ENCODE measurements at places on chromosomes 1 and 21.
A peak's percentile ranks its signal among the peaks of the same experiment; 100 is the strongest.

- no peak for DNase-seq
Observed at GRCh38 chr1:11431941-11432507, 46.9 kb upstream of the DISP3 start.

DNA sequence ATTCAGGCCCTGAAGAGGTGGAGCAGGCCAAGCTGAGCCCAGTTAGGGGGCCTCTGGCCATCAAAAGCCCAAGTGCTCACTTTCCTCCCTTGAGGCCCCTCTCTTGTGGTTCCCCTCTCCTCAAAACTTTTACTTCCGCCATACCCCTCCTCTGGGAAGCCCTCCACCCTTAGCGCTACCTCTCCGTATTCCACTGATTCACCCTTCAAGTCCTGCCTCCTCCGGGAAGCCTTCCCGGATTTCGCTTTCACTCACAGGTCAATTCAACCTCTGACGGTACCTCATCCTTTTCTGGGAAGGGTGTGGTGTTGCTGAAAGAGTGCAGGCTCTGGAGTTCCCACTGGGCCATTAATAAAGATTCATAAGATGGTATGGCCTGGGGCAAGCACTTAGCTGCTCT lies 19.1 kb downstream of the SPOCD1 start:
- DNase-seq: no peak

DNA sequence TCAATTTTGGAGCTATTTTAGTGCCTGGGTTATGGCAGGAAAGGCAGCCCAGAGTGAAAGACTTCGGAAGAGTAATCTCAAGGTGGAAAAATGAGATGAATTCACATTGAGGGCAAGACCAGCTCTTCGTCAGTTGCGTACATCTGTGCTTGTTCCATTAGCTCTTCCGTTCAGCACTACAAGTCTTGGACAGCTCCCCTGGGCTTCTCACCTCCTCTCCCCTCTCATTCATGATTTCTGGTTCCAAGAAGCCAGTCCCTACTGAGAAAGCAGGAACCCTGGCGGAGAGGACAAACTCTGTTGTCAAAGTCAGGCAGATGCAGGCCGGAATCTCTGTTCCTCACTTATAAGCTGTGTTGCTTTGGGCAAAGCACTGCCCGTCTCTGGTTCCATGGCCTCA lies 76.5 kb downstream of the ACTL8 start:
- no peak for DNase-seq

DNA sequence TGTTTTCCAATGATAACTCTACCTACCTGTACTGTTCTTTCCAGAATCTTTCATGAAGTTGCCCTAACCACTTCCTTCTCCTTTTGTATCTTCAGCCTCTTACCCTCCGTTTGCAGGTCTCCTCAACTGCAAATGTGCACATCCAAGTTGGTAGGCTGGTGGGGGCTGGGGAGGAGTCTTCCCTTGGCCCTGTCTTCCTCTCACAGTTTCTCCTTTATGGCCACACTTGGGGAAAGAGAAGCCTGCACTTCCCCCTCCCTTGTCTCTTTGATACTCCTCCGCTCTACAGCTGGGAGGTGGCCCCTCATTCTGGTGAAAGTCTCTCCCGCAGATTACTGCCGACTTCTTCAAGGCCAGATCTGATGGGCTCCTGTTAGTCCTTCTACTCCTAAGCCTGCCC lies 26.9 kb upstream of the GPR88 start:
- DNase-seq: no peak

DNA sequence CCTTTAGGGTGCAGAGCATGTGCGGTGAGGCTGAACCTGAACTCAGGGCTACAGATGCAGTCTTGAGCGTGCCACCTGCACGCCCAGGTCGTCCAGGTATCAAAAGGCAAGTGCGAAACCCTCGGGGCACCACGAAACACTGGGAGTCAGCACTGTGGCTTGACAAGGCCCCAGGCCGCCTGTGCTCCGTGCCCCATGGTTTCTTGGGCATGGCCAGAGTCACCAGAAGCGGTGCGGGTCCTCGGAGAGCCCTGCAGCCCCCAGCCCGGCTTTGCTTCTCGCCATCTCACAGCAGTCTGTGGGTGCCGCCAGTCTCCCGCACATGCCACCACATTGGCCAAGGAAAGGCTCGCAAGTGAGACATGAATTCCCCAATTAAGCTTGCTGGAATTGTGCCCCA lies 117.3 kb downstream of the PGBD5 start:
- DNase-seq: no peak

GRCh38 chr1:155017041-155017945 lies 14.7 kb downstream of the ZBTB7B start:
- DNase-seq: peak; percentile 83

DNA sequence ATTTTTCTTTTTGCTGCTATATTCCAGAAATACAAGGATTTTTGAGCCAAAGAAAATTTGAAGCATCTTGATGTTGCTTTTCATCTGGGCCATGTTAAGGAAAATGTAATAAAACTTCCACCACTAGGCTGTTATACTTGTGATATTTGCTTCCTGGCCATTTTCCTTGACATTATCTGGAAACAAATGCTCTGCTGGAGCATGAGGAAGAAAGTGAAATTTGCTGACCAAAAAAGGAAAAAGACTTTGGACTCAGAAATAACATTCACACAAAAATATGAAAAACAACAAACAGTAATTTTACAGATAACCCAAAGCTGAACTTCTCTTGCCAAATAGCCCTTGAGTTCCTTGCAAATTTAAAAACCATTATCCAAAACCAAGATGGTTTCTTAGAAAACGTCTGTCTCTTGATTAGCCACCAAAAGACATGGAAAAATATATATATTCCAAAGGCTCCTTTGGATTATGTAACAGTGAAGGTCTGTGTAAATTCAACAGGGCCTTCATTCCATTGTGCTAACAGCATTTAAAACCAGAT lies 344.5 kb downstream of the LMX1A start:
- no peak for DNase-seq

DNA sequence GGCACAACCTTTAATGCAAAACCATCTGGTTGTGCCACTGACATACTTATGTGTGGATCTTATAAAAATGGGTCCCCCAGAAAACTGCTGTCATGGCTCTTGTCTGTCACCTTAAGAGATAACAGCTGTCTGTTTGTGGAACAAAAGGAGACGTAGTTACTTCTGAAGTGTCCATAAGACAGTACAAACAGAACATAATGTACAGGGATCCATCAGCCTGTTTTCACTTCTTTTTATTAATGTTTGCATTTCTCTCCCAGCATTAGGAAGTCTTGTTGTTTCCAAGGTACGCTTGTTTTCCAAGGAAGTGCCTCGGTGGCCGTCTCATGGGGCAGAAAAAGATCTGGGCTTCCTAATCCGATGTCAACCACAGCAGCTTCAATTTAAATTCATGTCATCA lies 11.2 kb upstream of the ST6GALNAC5 start:
- no peak for DNase-seq

DNA sequence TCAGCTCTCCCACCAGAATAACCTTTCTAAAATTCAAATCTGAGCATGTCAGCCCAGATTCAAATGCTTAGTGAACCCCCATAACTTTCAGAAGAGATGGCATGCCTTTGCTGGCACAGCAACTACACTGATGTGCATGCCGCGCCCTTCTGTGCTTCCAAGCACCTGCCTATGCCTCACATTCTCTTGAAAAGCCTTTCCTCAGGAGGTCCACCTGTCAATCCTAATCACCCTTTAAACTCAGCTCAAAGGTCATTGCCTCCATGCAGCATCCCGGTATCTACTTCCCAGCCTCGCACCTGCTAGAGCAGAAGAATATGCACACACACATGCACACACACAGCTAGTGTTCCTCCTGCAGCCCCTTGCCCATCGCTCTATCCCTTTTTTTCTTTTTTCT lies 5.2 kb upstream of the S100A2 start:
- no peak for DNase-seq

DNA sequence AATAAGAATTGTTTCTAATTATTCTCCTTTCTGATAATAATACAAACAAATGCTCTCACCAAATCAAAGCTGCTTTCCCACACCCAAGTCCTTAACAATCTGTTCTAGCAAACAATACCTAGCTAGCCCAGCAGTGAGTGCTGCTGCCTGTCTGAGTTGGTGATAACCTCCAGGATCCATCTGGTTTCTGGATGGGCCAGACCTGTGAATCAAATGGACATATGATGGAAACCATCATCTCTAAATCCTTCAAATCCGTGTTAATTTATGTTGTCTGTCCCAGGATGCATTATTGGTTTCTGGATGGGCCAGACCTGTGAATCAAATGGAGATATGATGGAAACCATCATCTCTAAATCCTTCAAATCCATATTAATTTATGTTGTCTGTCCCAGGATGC lies 1230.0 kb downstream of the AMY1C start:
- no peak for DNase-seq

- DNase-seq: no peak
Observed at GRCh38 chr21:15058854-15059263, 5.9 kb downstream of the NRIP1 start.

- no peak for DNase-seq
Observed at GRCh38 chr1:222247081-222247480, 300.8 kb downstream of the HHIPL2 start.

- DNase-seq: no peak
Observed at GRCh38 chr1:46137916-46138315, 5.5 kb upstream of the PIK3R3 start.

- no peak for DNase-seq
Observed at GRCh38 chr21:41957991-41958766, 4.4 kb upstream of the C2CD2 start.

GRCh38 chr1:66331658-66332547 lies 202.1 kb upstream of the SGIP1 start:
- peak; percentile 35 for DNase-seq

DNA sequence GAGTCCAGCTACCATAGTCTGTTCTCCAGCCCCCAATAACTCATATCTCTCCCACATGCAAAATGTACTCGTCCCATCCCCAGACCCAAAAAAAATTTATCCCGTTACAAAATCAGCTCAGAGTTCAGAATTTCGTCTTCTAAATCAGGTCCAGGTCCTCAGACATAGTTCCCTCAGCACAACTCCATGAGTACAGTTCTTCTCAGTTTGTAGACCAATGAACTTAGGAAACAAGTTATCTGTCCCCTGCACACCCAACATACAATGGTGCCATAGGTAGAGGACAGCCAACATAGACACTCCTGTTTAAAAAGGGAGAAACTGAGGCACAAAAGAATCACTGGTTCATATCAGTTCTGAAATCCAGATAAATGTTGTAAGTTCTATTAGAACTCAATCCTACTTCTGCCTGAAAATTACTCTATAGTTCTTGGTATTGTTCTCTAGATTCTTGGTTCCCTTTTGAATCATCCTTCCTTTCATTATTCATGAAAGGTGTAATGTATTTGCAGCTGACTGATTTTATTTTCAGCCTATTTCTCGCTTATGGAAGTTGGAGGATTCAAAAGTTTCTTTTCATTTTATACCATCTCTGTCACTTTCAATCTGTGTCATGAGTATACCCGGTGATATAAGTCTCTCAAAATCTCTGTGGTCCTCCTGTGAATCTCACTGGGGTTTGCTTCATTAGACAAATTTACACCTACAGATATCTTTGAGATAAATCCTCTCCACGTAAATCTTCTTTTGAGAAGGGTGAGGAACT lies 75.8 kb upstream of the TSPAN2 start:
- no peak for DNase-seq

DNA sequence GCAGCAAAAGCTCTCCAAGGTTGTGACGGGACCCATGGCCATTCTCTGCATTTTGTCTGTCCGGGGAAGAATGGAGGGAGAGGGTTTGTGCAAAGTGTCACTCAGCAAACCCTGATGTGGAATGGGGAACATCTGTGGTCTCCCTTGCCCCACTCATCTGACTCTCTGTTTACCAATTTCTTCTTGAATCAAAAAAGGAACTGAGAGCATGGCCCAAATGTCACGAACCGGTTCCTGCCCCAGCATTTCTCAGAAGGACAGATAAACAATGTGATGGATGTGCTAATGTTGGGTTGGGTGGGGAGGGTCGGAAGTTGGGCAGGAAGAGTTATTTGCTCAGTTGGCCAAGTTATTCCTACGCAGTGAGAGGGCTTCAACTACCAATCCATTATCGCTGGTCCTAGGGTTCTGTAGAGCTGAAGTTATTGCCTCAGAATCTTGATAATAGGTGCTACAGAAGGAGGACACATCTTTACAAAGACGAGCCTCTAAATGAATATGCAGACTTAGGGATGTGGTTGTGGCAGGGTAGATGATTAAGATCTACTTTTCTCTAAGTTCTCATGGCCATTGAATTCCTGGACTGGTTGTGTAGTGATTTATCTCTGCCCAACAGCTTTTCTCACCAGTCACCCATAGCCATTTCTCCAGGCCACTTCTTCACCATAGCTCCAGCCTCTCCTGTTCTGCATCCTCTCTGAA lies 9.6 kb upstream of the DUSP12 start:
- no peak for DNase-seq

DNA sequence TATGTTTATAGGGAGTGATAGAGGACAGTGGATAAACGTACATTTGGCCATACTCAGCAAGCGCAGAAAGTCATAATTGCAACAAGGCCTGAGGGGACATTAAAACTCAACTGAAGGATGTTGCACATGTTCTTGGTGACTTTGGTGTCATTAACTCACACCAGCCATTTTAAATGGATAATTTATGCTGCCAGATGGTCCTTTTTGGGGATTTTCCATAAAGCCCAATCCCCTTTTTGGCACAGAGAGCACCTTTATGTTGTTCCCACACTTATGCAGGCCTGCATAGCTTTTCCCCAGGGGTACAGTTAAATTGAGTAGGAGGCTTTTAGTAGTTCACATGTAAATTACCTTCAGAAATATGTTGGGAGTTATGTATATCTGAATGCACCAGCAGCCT lies 279.6 kb downstream of the NFIA start:
- DNase-seq: no peak

- DNase-seq: no peak
Observed at GRCh38 chr1:208747979-208748378, 503.8 kb upstream of the PLXNA2 start.

DNA sequence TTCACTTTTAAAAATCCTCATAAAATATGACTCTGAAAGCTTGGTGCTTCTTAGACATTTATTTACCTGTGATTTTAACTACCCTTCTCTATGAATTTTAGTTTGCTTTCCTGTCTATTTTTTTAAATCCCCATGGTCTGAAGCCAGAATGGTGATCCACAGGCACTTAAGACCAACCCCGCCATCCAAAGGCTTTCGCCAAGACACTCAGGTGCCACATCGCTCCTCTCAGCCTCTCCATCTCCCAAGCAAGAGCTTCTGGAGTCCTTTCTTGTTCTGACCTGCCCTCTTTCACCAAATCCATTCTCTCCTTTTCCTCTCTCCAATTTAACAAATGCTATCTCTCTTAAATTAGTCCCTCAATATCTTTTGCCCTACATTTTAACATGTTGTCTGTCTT lies 464.6 kb downstream of the PCP4 start:
- DNase-seq: no peak

- no peak for DNase-seq
Observed at GRCh38 chr1:184242507-184242943, 144.3 kb upstream of the C1orf21 start.

DNA sequence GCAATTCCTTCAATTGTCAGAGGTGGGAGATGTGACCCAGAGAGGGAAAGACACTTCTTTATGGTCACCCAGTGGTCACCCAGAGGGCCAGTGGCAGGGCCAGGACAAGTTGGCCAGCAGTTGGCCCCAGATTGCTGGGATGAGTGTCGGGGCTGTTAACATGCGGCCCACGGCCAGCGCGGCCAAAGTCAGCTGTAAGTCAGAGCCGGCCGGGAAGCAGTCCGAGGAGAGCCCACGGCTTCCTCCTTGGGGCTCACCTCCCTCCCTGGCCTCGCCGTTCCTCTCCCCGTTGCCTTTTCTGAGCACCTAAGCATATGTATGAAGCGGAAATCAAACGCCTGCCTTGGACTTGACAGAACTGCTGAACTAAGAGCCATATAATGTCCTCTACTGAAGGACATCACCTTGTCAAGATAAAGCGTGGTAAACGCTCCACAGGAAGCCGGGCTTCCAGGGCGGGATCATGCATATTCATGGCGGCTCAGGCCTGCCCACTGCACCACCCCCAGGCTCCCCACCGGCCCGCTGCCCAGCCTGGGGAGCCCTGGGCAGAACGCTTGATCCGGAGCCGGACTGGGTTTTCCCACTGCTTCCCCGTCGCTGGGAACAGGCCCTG lies 245.4 kb upstream of the POU3F1 start:
- DNase-seq: no peak

Data from activated effector memory CD4-positive, alpha-beta T cell treated with Interleukin-2 at 50 U/mL for 16 hours (primary cell).